Panc1 (cell line): ENCODE measurements at places on chromosomes 12 and 14. TPM values are rescaled to one million over a fixed set of nuclear protein-coding genes. Genes with fewer than 3 reads are reported as not detected.

DNA sequence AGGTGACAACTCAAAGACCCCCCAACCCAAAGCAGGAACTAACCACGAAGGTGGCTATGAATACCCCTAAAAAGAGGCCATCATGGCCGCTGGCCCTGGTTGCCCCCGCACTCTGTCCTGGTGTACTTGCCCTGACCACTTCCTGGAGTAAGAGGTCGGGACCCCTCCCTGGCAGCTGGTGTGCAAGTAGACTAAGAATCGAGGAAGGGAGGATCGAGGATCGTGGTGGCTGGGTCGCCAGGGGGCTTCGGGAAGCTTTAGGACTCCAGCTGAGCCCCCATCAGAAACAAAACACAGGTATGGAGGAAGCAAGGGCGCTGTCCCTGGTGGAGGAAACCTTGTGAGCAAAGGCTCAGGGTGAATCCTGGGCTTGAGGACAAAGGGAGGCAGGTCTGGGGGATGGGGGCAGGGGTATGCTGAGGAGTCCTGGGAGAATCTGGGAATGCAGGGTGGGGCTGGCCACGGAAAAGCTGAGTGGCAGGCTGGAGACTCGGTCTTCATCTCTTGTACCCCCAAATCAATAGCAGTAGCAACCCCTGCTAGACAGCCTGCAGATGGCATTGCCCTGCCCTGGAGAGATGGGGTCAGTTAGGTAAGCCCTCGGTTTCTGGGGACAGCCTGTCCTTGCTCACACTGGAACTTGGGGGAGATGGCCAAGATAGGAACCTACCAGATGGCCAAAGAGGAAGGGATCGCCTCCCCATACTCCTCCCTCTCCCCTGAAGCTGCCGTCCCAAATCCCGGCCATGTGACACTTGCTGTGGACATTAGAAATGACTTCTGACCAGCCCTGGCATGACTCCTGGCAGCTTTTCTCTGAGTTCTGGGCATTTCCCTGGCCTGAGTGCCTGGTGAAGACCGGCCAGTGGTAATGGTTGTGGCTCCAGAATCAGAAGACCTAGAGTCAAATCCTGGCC, 45.3 kb upstream of the ESRRB start:
- H3K4me3 ChIP-seq: no peak overlapping the region
- no peaks in the 10 kb centered on the region for H3K4me1 ChIP-seq
- H3K27ac ChIP-seq: no peak overlapping the region
- no peaks in the 10 kb centered on the region for H3K27me3 ChIP-seq

The CRIP1 gene
- 1,056 TPM for total RNA-seq

DNA sequence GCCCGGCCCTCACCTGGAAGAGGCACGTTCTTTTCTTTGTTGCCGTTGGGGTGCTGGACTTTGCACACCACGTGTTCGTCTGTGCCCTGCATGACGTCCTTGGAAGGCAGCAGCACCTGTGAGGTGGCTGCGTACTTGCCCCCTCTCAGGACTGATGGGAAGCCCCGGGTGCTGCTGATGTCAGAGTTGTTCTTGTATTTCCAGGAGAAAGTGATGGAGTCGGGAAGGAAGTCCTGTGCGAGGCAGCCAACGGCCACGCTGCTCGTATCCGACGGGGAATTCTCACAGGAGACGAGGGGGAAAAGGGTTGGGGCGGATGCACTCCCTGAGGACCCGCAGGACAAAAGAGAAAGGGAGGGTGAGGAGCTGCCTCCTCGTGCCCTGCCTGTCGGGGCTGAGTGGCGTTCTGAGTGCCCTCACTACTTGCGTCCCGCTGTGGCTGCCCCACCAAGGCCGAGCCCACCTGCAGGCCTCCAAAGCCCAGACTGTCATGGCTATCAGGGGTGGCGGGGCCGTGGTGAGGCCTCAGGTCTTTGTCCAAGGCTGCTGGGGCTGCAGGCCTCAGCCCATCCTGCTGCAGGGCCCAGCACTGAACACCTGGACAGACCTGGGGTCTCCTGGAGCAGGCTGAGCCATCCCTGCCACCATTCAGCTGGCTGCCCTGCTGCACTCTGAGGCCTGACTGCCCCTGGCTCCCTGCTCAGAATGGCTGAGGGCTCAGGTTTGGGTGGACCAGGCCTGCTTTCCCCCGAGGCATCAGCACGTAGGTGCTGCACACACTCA, 329.7 kb downstream of the TMEM121 start:
- H3K36me3 ChIP-seq: no peaks in the 10 kb centered on the region
- no peaks in the 10 kb centered on the region for H3K27me3 ChIP-seq
- no peak for DNase-seq

GRCh38 chr12:77592836-77593235, 237.9 kb upstream of the NAV3 start:
- H3K27ac ChIP-seq: no peak overlapping the region
- no peaks in the 10 kb centered on the region for H3K27me3 ChIP-seq
- H3K4me3 ChIP-seq: no peak overlapping the region
- no peak for DNase-seq
- H3K4me1 ChIP-seq: no peaks in the 10 kb centered on the region

DNA sequence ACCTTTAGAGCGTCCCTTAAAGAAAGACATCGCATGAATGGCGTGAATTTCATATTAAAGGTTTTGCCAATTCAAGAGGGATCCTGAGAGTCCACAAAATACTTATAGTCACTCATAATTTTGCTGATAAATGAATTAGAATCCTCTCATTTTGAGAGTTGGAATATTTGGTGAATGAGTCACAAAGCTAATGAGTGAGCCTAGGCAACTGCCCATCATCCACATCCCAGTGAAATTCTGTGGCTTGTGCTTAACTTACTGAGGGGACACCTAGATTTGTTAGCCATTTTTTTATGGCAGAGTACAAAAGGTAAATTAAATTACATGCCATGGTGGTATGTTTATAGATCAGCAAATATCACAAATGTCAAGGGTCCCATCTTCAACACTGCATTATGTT, 12.7 kb upstream of the NOXRED1 start:
- no peaks in the 10 kb centered on the region for H3K4me1 ChIP-seq
- H3K27me3 ChIP-seq: no peaks in the 10 kb centered on the region
- peaks cover 3% of the 10 kb centered on the region; the same call in 1 of the 2 replicates for H3K36me3 ChIP-seq
- no peak for DNase-seq
- no peak overlapping the region for H3K4me3 ChIP-seq
- H3K27ac ChIP-seq: no peak overlapping the region

The ACSM4 gene
- total RNA-seq: not detected

GRCh38 chr12:57958061-57958657, 16.8 kb downstream of the ATP23 start:
- no peaks in the 10 kb centered on the region for H3K27me3 ChIP-seq
- no peak for DNase-seq
- H3K36me3 ChIP-seq: no peaks in the 10 kb centered on the region
- no peaks in the 10 kb centered on the region for H3K4me1 ChIP-seq
- H3K4me3 ChIP-seq: no peak overlapping the region

The OTX2 gene
- not detected for total RNA-seq
